ENCODE measurements at places on chromosomes 11 and 22.

- no peak for DNase-seq
Observed at GRCh38 chr11:69141742-69142141, 14.0 kb upstream of the SMIM38 start.

DNA sequence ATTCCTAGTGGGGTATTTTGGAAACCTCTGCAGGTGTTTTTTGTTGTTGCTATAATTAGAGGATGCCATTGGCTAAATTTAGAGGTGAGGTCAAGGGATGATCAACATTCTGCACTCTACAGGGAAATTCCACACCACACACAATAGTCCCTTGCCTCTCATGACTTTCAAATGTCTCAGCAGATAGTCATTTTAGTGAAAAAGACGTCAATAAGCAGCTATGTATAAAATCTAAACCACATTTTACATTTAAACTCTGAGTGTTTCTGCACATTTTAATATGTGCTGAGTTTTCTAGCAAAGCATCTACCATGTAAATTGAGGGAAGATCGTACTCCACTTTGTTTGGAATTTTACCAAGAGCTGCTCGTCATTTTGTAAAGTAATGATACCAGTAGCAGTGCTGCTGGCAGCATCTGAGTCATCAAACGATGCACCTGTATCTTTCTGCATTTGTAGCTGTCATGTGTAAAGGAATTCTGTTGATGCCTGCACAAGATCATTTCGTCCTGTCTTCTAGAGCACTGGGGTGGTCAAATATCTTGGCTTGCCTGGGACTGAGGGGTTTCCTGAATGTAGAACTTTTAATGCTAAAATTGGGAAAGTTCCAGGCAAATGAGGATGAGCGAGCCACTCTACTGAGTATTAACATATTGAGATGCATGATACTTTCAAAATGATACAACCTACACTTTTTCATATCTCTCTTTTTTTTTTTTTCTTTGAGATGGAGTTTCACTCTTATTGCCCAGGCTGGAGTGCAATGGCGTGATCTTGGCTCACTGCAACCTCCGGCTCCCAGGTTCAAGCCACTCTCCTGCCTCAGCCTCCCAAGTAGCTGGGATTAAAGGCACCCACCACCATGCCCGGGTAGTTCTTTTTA lies 414.5 kb upstream of the SYN3 start:
- DNase-seq: no peak

GRCh38 chr11:104405277-104405676 lies 241.3 kb upstream of the PDGFD start:
- no peak for DNase-seq

DNA sequence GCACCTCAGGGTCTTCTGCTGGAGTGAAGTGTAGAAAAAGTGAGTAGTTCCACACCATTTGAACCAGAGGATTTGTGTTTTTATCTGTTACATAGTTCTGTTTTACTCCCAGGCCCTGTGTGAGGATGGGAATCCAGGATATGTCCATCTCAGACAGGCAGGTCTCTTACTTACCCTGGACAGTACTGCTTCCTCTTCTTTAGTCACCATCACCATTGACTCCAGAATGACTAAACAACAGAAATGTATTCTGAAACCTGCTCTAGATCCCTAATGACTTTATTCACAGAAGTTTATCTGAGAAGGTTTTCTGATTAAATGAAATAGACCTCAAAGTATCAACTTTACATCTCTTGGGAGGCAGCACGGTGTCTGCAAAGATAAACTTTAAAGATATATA lies 33.6 kb downstream of the CYP2R1 start:
- no peak for DNase-seq

GRCh38 chr11:130646881-130647280 lies 198.4 kb downstream of the ADAMTS15 start:
- no peak for DNase-seq

GRCh38 chr11:112289588-112290492 lies 29.2 kb upstream of the PLET1 start:
- DNase-seq: peak; percentile 97
